ENCODE measurements at places on chromosomes 7 and 10. TPM values are rescaled to one million over a fixed set of nuclear protein-coding genes. Genes with fewer than 3 reads are reported as not detected.

DNA sequence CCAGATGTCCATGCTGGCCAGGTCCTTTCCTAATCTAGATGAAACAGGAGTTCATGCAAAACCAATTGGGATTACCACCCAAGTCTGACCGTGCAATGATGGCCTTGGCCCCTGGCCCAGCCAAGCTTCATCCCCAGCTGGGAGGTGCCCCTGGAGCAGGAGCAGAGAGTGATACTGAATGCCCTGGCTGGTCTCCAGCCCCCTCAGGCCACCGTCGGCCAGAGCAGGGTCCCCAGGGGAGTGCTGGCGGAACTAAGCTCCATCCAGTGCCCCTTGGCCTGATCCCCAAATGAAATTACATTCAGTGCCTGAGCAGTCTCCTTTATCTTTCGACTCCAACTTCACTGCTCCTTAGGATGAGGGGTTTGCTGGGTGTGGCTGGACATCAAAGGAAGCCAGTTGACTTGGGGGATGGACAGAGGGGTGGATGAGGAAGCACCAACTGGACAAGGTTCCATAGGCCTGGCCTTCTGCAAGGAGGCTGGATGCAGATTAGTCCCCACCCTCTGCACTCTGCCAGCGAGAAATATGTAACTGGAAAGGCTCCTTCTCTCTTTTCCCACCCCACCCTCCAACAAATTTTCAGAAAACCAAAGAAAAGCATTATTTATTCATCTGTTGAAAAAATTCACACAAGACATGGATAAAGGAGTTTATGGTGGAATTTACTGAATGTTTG is 275.5 kb downstream of the PLXNA4 start:
- DNase-seq: no peak

DNA sequence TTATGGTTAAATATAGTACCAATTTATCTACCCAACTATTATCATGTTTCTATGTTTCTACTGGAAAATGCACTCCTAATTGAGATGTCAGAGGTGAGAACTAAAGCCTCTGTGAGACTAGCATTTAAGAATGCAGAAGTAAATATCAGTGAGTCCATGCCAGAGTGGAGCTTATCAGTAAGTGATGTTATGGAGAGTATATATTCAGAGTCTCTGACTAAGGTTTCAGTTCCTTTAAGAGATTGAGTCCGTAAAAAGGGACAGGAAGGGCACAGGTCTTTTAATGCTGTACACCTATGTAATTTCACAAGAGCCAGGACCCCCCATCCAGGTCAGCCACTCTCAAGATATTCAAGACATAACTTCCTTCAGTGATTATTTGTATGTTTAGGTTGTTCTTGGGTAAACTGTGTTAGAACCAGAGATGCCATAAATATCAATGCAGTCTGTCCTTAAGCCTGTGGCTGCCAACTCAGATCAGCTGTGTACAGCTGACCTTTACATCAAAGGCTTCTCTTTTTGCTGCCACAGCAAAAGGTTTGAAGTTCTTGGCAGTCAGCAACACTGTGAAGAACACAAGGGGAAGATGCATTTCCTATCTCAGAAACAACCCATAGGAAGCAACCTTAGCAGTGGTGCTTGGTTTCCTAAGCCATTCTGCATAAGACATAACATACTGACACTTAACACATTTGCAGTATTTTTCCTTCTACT is 244.8 kb downstream of the BICC1 start:
- DNase-seq: no peak

DNA sequence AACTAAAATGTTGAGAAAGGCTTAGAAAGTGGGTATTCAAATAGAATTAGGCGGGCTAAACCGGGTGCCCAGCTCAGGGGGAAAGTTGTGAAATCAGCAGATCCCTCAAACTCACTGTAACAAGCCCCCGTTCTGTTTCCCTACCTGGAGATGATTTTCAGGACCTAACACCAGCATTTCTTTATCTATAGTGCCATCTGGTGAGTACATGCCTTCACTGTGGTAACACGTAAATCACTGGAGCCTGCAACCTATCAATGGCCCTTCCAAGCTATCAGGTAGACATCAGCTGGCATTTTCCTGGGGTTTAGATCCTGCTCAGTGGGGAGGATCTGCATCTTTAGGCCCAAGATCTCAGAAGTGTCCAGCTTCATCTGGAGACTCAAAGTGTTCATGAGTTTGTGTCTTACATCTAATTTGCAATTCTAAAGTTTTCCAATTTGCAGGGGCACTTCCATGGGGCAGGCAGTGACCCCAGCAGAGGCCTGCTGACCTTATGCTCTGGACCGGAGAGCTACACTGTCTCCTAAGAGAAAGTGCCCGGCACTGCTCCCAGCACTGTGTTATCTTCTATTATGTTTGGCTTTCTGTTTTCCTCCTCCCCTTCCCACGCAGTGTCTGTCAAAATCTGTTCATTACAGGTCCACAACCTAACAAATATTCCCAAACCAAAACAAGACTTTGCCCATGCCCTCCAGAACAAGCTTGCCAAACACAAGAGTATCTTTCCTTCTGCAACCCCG is 132.5 kb downstream of the LSM5 start:
- peak; percentile 30 for DNase-seq

DNA sequence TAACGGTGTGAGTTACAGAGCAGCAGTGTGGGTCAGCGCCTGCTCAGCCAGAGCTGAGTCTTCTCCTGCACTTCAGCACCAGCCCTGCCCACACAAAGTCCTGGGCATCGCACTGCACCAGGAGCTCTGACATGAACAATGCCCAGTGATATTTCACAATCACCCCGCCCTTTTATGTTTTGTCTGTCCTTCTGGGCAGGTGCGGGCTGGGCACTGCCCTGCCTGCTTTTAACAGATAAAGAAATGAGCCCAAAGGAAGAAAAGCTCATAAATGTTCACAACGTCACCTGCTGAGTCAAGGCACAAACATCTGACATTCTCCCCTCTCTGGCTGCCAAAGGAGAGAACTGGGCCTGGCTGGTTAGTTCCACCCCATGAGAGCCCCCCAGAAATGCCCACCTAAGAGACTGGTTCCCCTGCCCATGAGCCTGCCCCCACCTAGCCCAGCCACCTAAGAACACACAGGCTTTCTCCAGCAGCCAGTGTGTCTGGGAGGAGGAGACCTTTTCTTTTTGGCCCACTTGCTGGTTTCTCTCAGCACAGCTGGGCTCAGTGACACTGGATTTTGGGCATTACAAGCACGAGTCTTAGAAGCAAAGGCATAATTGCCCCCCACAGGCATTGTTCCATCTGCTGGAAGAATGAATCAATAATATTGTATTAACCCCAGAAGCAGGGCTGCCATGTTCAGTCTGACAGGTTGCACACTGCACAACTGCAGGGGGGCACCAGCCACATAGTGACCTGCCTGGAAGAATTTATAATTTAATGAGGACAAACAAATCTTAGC is 22.3 kb downstream of the CALML3 start:
- peak; percentile 90 for DNase-seq

DNA sequence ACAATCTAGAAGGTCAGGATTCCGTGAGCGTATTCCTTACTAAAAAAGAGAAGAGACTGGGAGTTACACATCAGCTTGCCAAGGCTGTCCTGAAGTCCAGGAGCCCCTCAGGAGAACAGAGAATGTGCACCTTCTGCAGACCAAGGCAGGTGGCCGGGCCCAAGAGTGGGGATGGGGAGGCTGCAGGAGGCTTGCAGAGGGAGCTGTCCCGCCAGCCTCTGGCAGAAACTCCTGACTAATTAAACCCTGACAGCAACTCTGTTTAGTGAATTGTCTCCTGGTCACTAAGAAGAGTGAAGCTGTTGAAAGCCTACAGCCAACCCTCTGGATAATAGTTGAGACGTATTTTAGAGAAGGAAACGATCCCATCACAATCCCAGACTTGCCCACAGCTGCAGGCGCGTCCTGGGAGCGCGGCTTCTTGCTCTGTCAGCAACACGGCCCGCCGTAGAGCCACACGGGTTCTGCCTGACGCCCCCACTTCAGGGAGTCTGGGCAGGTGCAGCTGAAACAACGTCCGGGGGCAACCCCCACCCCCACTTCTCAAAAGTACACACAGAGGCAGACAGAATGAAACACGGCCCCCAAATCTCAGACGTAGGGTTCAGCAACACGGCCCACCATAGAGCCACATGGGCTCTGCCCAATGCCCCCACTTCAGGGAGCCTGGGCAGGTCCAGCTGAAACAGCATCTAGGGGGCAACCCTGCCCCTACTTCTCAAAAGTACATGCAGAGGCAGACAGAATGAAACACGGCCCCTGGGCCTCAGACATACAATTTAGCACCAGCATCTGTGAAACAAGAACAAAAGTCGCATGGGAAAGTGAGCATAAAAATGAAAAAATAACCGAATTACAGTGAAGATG is 45.2 kb downstream of the DIP2C start:
- no peak for DNase-seq

DNA sequence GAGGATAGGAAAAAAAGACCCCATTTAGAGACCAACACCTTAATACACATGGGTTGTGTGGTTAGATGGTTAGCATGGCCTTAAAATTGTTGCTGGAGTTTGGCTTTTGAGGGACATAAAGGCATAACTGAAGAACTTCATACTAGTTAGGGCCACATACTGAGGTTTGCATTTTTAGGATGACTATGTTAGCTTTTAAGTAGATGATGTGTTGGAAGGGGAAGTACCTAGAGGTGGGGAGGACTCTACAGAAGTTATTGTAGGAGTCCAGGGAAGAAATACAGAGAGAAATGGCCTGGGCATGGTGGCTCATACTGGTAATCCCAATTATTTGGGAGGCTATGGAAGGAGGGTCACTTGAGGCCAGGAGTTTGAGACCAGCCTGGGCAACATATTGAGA is 40.5 kb downstream of the ENTPD1 start:
- no peak for DNase-seq

DNA sequence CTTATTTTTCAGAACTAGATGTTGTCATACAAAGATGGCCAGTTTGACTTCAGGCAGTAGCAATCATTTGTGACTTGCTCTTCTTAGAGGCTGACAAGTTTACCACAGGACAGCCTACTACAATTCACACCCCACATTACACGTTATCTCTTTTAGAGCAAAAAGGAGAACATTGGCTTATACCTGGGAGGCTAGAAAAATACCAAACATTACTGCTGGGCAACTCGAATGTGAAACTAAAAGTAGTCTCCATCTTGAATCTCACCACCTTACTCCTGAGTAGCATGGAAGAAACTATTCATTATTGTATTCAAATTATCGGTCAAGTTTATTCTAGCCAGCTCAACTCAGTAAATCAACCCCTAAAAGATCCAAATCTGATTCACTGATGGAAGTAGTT is 90.7 kb upstream of the TMEM26 start:
- no peak for DNase-seq

GRCh38 chr7:102934701-102935100 is 21.9 kb downstream of the LRRC17 start:
- no peak for DNase-seq

- DNase-seq: no peak
Observed at GRCh38 chr10:77576444-77577032, 61.1 kb downstream of the KCNMA1 start.

GRCh38 chr10:16828701-16829175 is 11.5 kb upstream of the RSU1 start:
- peak; percentile 53 for DNase-seq

GRCh38 chr7:66699998-66700397 is 40.5 kb upstream of the RABGEF1 start:
- no peak for DNase-seq

GRCh38 chr10:27745732-27746396 is at the start of gene MKX:
Gene MKX (minus strand): TSS chr10:27745819. CDS start chr10:27743415, 2,404 bp downstream.
- DNase-seq: peak; percentile 20

OR6V1 gene
- not detected for total RNA-seq

C7orf57 gene
- total RNA-seq: not detected

C10orf67 gene
- 0.15 TPM for total RNA-seq

VSTM2A gene
- not detected for total RNA-seq

IL6 gene
- 110 TPM for total RNA-seq

URGCP gene
- 29.8 TPM for total RNA-seq

PPP1R3A gene
- total RNA-seq: not detected

MBL2 gene
- 0.17 TPM for total RNA-seq

GIMAP6 gene
- total RNA-seq: 1.2 TPM

CFAP70 gene
- total RNA-seq: 0.73 TPM

FBXL13 gene
- not detected for total RNA-seq

HTR5A gene
- not detected for total RNA-seq

FAM13C gene
- 0.63 TPM for total RNA-seq

Measured in PC-3 (cell line).